ENCODE measurements at places on chromosomes 5 and 9. TPM values are rescaled to one million over a fixed set of nuclear protein-coding genes. Genes with fewer than 3 reads are reported as not detected.

DNA sequence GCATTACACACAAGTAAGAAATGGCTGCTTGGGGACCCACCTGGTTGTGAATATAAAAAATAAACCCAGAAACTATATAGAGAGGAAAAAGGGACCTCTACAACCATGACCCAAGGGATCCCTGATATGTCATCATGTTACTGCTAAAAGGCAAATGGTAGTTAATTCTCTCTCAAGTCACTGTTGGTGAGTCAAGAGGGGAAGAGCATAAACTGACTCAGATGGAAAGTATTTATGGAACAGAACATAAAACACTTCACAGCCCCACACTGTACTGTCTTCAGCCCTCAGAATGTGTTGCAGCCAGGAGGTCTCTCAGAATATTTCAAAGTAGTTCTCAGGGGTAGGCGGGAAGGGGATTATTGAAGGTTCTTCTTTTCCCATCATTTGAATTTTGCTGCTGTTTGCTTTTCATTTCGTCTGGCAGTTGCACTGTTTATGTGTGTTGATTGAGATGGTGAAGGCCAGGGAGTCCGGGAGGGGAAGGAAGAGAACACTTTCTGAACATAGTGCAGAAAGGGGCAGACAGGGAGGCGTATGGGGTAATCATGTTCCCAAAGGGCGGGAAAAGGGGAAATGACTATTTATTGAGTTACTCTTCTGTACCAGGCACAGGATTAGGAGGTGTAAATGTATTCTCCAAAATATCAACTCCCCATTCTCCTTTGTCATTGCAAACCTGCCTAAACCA is 85.5 kb downstream of the TEK start:
- DNase-seq: no peak

The FABP6 gene
- not detected for total RNA-seq

DNA sequence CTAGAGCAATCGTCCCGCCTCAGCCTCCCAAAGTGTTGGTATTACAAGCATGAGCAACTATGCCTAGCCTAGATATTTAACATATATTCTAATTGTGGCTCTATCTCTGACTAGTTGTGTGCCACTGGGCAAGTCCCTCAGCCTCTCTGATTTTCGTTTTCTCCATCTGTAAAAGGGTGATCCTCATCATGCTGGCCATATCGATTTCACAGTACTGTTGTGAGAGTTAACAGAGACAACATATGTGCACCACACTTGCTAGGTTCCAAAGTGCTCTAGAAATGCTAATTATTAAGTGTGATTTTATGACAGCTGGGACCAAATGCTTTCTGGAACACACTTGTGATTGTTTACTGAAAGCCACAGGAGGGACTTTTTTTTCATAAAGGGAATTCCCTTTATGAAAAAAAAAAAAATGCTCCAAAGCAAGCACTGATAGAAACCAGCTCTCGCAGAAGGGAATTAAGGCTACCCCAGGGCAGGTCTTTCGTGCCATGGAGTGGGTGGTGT is 78.5 kb upstream of the EPB41L4B start:
- no peak for DNase-seq

GRCh38 chr9:116789081-116789480 is 102.0 kb downstream of the TRIM32 start:
- no peak for DNase-seq

DNA sequence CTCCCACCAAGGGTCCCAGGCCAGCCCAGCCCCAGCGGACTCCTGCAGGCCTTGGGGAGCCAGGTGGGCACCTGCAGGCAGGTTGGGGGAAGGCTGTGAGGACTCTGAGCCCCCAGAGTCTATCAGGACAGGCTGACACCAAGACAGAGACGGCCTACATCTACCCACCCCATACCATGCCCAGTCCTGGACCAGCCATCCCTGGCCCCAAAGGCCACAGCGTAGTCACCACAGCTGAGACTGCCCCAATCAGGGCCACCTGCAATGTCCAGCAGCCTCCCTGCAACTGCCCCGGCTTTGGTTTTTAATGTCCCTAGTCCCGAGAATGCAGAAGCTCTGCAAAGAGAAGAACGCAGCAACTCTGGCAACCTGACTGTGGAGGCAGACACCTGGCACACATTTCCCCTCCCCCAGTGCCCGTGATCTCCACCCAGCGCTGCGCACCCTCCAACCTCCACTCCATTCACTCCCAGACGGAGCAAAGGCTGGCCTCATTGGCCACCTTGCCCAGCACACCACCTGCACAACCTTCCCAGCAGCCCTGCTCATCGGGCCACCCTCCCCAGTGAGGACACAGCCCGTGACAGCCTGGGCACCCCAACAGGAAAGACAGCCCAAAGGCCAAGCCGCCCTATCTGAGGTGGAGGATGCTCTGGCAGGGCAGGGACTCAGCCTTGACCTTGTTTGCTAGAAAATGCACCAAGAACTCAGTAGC is 14.9 kb downstream of the ADAMTS2 start:
- DNase-seq: no peak

DNA sequence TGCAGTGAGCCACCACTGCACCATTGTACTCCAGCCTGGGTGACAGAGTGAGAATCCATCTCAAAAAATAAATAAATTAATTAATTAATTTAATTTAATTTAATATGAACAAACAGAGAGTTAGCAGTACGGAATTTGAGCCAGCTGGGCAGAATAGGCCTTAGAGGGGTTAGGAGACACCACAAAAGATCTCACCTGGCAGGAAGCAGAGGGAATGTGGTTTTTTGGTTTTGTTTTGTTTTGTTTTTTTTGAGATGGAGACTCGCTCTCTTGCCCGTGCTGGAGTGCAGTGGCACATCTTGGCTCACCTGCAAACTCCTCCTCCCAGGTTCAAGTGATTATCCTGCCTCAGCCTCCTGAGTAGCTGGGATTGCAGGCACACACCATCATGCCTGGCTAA is 31.8 kb upstream of the PWWP2A start:
- DNase-seq: no peak

GRCh38 chr9:26243726-26244125 is 565.5 kb upstream of the TUSC1 start:
- DNase-seq: no peak

DNA sequence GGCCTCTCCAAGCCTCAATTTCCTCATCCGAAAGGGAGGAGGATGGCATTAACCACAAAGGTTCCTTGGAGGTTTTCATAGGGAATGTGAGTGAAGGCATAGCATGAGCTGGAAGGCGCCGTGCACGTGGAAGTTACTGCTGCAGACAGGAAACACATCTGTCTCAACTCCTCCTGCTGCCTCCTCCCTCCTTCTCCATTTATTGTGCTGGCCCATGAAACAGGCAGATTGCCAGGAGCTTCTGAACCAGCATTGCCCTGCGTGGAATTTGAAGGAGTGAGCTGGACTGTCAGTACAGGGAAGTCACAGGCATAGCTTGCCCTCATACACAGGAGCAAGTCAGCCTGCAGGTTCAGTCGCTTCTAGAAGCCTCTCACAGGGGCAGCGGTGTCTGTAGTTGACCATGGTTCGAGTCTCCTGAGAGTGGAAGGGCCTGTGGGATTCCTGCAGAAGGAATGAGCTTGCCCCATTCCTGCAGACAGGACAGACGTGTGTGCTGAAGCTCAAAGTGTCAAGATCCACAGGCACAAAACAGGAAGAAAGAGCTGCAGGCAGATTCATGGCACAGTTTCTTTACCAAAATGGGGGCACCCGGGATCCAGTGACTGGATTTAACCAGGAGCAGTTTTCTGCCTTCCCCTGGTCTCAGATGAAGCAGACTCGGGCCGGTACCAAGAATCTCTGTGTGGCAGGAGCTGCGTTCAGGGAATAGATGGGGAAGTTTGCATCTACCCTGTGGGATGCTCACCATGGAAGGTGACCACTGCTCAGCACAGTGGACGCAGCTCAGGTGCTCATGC is 48.7 kb upstream of the CTSL start:
- no peak for DNase-seq

The GABRA6 gene
- total RNA-seq: not detected

DNA sequence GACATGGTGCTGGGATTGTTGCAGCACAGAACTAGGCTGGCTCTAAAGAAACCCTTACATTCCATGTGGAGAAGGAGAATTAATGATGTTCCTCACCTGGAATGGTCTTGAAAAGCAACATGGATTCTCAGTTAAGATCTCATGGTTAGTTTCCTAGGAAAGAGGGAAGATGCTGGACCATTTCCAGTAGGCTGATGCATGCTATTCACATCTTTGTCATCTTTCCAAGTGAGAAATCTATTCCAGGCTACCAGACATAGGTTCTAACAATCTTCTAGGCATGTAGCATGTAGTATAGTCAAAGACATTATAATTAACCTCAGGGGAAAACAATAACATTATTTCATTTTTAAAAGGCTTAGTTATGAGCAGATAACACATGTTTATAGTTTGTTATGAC is 44.3 kb downstream of the TMEM252 start:
- DNase-seq: no peak

DNA sequence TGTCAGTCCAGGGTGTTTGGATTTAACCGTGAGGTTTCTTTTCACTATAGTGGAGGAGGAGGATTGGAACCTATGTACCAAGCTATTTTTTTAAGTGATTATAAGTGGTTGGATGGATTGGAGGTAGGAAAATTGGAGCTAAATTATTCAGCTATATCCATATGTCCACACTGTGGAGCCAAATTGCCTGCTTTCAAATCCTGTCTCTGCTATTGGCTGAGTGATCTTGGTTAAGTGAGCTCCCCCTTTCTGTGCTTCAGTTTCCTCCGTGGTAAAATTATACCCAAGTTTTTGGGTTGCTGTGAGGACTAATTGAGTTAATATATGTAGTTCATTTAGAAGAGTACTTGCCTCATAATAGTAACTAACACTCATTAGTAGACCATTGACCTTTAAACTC is 2.5 kb downstream of the CENPP start:
- no peak for DNase-seq

- DNase-seq: no peak
These were observed 246.9 kb upstream of the GAS1 start for GRCh38 chr9:87193925-87194868.

The SLC6A18 gene
- not detected for total RNA-seq

GRCh38 chr5:4159681-4160080 is 564.0 kb downstream of the IRX1 start:
- no peak for DNase-seq

DNA sequence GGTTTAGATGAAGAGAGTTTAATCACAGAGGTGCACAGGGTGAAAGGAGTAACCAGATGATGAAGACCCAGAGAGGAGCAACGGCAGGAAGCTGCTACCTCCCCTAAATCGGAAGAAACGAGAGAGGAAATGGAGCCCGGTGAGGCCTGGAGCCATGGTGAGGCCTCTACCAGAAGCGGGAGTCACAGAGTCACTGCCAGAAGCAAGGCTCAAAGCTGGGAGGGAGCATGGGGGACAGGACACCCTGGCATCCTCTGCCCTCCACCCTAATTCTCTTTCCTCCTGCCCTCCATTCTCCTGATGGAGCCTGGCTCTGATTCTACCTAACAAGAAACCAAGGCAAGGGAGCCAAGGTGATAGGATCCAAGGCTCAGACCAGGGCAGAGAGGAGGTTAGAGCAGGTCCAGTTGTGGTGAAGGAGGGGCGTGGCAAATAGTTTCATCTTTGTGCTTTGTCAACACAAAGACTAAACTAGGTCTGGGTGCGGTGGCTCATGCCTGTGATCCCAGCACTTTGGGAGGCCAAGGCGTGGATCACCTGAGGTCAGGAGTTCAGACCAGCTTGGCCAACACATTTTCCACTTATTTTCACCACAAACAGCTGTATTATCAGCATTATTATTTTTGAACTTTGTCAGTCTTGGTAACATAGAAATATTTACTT is 134.4 kb upstream of the RAI14 start:
- DNase-seq: no peak

- DNase-seq: no peak
These were observed 137.7 kb downstream of the SNX18 start for GRCh38 chr5:54655266-54655665.

GRCh38 chr5:132947671-132948070 is 15.8 kb downstream of the AFF4 start:
- no peak for DNase-seq

GRCh38 chr5:59152701-59153245 is 569.9 kb downstream of the RAB3C start:
- DNase-seq: no peak

- DNase-seq: no peak
These were observed 254.6 kb downstream of the RFX3 start for GRCh38 chr9:3271157-3271556.

The ANKDD1B gene
- 1.4 TPM for total RNA-seq

The SEMA6A gene
- total RNA-seq: 33.9 TPM

The ACTBL2 gene
- total RNA-seq: not detected

GRCh38 chr5:150598006-150598405 is 42.5 kb upstream of the SYNPO start:
- DNase-seq: no peak

- no peak for DNase-seq
These were observed 198.8 kb downstream of the MAPKAP1 start for GRCh38 chr9:125508249-125508648.

DNA sequence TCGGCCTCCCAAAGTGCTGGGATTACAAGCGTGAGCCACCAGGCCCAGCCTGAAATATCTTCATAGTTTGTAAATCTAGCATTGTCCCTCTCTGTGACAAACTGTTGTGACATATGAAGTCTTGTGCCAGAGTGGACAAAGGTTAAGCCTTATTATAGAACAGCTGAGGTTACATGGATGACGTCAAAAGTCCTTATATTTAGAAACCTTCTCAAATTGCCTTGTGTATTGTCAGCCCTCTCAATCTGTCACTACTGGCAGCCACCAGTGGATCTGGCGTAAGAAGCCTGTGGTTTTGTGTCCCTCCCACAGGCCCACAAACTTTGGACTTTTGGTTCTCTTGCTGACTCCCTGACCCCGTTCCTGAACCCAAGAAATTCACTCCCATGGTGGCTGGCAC is 79.4 kb upstream of the CCDC112 start:
- no peak for DNase-seq

The MAMDC2 gene
- 17.0 TPM for total RNA-seq

DNA sequence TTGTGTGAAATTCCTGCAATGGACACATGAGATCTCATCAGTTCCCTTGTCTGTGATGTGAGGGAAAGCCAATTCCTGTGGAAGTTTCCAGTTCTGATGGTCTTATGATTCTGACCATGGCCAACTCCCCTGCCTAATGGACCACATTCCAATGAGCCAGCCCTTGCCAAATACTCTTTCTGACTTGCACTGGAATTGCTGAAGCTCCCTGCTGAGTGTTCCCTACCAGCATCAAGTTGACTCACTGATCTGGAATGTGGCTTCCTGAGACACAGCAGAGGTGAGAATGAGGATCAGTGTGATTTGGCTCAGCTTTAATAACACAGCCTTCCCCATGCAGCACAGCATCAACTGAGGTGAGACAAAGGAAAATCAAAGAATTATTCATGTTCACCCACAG is 427.8 kb downstream of the KDM4C start:
- no peak for DNase-seq

GRCh38 chr5:61228229-61228628 is 66.0 kb upstream of the SMIM15 start:
- no peak for DNase-seq

- DNase-seq: no peak
These were observed 97.8 kb upstream of the CPLX2 start for GRCh38 chr5:175773534-175774070.

DNA sequence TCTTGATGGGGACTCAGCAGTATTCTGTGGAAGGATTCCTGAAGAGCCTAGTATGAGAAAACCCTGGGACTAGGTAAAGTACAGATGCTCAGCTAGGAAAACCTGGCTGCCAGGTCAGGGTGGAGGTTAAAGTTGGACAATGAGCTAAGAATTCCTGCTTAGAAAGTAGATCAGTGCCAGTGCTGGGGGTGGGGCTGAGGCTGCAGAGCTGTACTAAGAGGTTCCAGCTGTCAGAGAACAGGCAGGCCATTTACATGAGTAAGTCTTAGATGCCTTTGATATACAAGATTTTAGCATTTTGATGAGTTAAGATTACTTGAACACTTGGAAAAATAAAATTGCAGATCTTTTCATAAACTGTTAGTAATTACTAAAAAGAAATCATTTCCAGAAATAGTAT is 332.3 kb upstream of the NUDT12 start:
- no peak for DNase-seq
